Left lobe of liver (tissue), 2 donors: ENCODE measurements at places on chromosomes 1 and 21. TPM values are rescaled to one million over a fixed set of nuclear protein-coding genes. Genes with fewer than 3 reads are reported as not detected.

DNA sequence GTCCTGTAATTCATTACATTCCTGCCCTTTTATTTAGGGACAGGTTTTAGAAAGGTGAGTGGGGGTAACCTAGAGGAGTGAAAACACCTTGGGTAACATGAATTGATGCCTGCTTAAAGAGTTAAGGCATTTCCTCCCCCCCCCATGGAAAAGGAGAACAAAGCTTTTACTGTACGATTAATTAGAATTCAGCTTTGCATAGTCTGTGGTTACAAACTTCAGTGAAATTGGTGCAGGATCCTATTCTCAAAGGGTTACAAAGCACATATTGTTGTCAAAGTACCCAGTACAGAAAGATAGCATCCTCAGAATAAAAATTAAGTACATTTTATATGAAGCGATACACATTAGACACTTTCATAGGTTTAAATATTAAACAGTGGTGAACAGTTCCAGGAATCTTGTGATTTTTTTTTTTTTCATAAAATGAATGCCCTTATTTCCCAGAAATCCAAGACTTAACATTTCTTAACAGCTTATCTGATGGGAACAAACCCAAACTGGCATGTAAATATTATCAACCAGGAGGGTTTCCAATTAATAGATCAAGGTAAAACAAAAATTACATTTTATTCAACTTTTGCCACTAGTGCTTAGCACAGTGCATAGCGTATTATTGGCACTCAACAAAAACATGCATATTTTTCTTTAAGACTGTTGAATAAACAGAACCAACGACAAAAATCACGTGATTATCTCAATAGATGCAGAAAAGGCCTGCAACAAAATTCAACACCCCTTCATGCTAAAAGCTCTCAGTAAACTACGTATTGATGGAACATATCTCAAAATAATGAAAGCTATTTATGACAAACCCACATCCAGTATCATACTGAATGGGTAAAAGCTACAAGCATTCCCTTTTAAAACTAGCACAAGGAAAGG lies 172.7 kb downstream of the PDE4B start:
- no peak for DNase-seq

- DNase-seq: peak; percentile 14
These were observed 34.8 kb downstream of the CRYAA start for GRCh38 chr21:43203591-43203990.

DNA sequence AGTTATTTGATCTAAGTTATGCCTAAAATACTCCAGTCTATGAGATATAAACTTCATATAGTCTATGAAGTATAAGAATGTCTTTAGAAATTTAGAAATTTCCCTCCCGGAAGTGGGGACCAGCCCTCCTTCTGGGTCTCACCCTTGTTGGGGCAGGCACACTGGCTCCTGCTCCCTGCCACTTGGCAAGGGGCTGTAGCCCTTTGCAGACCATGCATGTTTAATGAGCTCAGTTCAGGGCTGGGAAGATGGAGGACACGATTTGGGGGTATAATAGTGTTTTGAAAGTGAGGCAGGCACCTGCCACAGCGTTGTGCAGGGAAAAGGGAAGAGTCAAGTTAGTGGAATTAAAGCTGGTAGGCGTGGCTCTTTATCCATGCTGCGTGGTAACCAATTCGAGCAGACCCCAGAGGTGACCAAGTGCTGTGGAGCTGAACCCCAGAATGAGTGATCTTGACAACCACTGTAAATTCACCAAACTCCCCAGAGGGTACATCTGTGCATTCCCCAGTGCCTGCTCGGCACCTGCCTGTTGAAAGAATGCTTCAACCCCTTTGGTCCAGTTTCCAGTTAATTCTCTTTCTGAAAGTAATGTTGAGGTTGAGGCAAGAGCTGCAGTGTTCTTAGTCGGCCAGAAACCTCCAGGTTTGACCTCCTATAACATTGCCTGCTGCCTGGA lies 79.6 kb downstream of the DOP1B start:
- DNase-seq: no peak

DNA sequence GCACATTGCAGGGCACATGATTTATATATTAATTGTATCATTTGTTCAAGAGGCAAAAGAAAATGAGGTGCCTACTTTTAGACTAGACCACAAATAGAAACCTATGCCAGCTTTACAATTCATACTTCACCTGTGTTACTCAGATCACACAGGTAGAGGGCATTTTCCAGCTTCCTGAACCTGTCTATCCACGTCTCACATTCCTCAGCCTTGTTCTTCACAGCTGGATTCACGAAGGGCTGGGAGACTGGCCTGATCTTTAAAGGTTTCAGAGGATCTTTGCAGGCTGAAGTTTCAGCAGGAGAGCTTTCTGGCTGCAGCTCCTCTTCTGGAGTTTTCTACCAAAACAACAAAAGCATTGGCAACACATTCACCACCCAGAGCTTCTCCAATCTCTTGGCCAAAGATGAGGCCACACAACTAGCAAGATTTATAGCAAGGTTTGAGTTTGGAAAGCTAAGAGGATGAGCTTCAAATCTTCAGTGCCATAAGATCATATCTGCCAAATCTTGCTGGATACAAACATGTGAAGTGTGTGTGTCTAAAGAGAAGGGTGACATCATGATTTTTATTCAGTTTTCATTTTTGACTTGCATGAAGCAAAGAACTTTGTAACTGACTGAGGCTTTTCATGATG lies 71.0 kb upstream of the CYP2J2 start:
- no peak for DNase-seq

GRCh38 chr1:14083706-14084105 lies 383.7 kb downstream of the PRDM2 start:
- DNase-seq: no peak

- no peak for DNase-seq
These were observed 55.5 kb upstream of the RGS5 start for GRCh38 chr1:163258181-163258580.

DNA sequence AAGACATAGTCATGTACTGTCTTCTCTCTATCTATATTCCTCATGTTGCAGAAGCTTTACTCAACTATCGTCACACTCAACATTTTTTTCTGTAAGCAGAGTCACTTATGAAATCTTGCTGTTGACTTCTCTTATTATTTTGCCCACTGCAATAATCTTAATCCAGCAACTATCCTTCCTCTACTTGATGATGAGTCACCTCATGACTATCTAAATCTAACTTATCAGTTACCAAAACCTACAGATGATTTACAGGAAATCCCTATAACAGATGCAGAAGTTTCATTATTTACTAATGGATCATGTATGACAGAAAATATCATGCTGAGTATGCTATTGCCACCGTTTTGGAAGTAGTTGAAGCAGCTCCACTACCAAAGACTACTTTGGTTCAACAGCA lies 378.9 kb downstream of the DUSP10 start:
- no peak for DNase-seq

GRCh38 chr1:111749628-111750027 lies 6.1 kb upstream of the DDX20 start:
- no peak for DNase-seq

GRCh38 chr1:60133000-60133673 lies 59.6 kb upstream of the C1orf87 start:
- DNase-seq: no peak

- peak; percentile 16 for DNase-seq
These were observed 13.7 kb downstream of the PTGFRN start for GRCh38 chr1:116923421-116923820.

- no peak for DNase-seq
These were observed 58.2 kb downstream of the ZNF644 start for GRCh38 chr1:90963651-90964050.

DNA sequence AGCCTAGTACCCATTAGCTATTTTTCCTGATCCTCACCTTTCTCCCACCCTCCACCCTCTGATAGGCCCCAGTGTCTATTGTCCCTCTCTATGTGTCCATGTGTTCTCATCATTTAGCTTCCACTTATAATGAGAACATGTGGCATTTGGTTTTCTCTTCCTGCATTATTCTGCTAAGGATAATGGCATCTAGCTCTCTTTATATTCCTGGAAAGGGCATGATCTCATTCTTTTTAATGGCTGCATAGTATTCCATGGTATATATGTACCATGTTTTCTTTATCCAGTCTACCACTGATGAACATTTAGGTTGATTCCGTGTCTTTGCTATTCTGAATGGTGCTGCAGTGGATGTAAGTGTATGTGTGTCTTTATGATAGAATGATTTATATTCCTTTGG lies 178.9 kb downstream of the NEK7 start:
- DNase-seq: no peak

DNA sequence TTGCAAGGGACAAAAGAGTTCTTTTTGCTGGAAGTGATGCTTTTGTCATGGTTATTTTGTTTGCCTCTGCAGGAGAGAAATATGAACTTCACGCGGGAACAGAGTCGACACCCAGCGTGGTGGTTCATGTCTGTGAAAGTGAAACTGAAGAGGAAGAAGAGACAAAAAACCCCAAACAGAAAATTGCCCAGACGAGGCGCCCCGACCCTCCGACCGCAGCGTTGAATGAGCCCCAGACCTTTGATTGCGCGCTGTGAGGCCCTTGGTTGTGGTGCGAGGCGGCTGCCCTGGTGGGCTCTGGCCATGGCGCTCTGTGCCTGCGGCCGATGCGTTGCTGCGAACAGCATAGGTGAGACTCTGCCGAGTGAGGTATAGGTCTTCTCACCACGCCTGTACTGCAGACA lies 20.9 kb upstream of the NCMAP start:
- DNase-seq: no peak

DNA sequence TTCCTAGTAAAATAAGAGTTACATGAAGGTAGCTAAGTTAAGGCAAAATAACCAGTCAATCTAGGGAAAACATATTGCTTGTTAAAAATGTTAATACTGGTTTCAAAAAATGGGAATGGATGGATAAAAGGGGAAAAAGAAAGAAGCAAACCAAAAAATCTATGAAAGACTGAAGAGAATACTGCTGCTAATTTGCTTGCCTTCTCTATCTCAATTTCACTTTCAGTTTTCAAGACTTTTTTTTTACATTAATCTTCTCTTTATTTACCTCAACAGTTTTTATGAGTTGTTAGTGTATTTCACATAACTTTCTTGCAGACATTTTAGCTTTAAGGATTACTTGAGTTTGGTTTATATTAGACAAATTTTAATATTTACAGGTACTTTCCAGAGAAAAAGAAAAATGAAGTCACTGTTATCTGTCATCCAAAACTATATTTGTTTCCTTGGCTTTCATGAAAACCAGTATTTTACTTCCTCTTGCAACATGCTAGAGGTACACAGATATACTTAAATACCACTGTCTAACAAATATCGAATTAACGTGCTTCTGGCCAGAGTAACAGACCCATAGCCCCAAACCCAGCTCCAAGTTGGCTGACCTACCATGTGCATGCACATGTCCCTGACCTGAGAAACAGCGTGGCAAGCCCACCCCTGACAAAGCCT lies 70.7 kb downstream of the COL24A1 start:
- no peak for DNase-seq

GRCh38 chr1:9018333-9018732 lies 7.9 kb downstream of the SLC2A7 start:
- DNase-seq: no peak

- no peak for DNase-seq
These were observed 2.3 kb downstream of the DNALI1 start for GRCh38 chr1:37559080-37559479.

- DNase-seq: peak; percentile 76
These were observed 6.7 kb upstream of the FNDC5 start for GRCh38 chr1:32877211-32878110.

DNA sequence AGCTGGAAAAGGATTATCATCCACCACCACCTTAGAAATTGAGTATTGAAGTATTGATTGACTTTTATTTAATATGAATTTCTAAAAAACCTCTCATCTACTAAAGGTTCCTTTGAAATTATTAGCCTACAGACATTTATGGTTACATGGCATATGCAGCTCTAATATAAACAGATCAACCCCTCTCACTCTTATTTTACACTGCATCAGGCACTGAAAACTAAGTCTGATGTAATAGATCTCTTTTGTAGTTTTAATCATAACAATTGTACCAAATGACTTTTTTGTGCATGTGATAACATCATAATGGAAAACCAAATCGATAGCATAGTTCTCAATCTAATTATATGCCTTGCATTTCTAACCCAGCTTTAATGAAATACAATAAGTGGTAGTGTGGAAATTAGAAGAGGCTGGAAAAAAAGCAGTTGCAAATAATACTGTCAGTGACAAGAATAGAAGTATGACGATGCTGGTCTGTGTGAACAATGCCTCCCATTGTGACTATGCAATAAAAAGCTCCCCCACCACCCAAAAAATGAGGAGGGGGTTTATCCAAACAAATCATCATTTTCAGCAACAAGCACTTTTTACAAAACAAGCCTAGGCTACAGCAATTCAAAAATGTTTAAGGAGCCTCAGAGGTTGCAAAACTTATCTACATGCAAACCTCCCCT lies 426.5 kb upstream of the NFIA start:
- no peak for DNase-seq

DNA sequence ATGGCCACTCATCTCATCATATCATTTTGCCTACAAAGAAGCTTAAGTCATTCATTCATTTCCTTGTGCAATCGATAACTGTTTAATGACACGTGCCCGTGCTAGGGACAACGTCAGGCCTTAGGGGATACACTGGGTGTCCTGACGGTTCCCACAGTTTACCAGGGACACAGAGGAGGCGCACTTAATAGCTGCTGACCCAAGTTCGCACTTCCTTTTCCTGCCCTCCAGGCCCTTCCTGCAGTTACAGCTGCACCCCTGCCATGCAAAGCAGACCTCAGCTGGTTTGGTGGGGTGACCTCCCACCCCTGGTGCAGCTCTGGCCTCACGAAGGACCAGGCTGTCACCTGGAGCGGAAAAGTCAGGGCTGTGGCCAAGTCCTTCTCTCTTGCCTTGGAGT lies 4.2 kb downstream of the SPATA21 start:
- DNase-seq: no peak

DNA sequence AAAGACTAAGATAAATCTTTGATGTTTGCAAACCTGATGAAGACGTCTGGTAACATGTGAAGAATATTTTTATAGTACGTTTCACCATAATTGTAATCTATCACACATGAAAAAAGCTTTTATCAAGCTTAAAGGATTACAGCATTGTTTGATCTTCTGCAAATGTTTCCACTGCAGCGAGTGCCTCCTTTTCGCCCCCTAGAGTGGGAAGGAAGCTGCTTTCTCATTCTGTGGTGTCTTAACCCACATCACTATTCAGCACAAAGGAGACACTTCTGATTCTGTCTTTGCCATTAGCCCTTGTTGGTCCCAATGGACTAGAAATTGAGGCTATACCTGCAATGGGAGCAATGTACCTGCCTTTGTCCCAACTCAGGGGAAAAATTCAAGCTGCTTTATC lies 46.0 kb upstream of the IL12RB2 start:
- DNase-seq: no peak

- no peak for DNase-seq
These were observed 1.9 kb downstream of the RIMS3 start for GRCh38 chr1:40663324-40664166.

GRCh38 chr1:240946926-240947325 lies 335.0 kb upstream of the GREM2 start:
- DNase-seq: peak; percentile 56

Gene CDC42SE1
- total RNA-seq: 21.0 TPM

Gene SAMD11
- total RNA-seq: 4.9 TPM

Gene AADACL3
- not detected for total RNA-seq

Gene PDC
- total RNA-seq: not detected

Gene OPTC
- not detected for total RNA-seq

Gene RIPK4
- 8.2 TPM for total RNA-seq

Gene APOBEC4
- total RNA-seq: not detected

Gene GJB3
- total RNA-seq: 0.08 TPM

Gene RPTN
- not detected for total RNA-seq

Gene CYP4A22
- total RNA-seq: 69.9 TPM

Gene CD160
- total RNA-seq: not detected

Gene MROH9
- total RNA-seq: not detected

Gene FLVCR1
- total RNA-seq: 0.93 TPM

Gene PIGK
- total RNA-seq: 14.2 TPM
